ENCODE measurements at places on chromosomes 5 and 9. TPM values are rescaled to one million over a fixed set of nuclear protein-coding genes. Genes with fewer than 3 reads are reported as not detected.

BTNL8 gene
- 0.41 TPM for total RNA-seq

PCBD2 gene
- 10.4 TPM for total RNA-seq

CDHR2 gene
- total RNA-seq, result not detected

LOX gene
- 9.4 TPM for total RNA-seq

SLC36A3 gene
- total RNA-seq, result not detected

SNCAIP gene
- 51.6 TPM for total RNA-seq

TLR4 gene
- total RNA-seq, result 8.2 TPM

- no peak for DNase-seq
Observed at GRCh38 chr5:152374711-152375275, 30.3 kb downstream of the NMUR2 start.

DNA sequence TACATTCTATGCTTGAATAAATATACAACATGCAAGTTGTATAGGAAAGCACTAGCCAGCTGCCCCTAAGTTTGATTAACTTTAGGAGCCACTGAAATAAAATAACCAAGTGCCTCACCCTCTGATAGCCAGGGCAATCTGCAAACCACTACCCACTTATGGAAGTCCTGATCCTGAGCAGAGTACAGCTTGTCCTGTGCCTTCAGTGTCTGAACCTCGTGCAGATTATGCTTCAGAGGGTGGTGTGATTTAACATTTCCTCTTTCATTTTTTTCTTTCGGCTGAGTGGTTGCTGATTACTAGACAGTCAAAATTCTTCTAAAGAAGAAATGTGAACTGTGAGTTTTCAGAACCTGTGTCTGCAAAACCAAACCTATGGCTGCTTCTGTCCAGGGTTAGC, 327.7 kb downstream of the PIK3R1 start:
- no peak for DNase-seq

DNA sequence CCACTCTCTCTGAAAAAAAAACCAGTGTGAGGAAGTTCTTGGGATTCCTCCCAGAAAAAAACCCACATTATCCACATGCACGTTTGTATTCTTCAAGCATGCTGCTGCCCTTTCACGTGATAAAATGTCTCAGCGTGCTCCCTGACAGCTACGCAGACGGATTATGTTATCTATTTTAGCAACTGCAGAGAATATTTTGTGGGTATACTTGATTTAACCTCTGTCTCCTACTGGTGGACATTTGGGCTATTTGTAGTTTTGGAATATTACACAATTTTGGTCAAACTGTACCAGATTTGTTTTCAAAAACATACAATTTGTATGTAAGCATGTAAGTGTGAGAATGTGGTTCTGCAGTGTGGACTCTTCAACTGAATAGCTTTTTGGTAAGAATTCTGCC, 10.7 kb downstream of the PRRC2B start:
- DNase-seq, result no peak

- DNase-seq, result no peak
Observed at GRCh38 chr5:15021266-15022046, 149.9 kb upstream of the ANKH start.

DNA sequence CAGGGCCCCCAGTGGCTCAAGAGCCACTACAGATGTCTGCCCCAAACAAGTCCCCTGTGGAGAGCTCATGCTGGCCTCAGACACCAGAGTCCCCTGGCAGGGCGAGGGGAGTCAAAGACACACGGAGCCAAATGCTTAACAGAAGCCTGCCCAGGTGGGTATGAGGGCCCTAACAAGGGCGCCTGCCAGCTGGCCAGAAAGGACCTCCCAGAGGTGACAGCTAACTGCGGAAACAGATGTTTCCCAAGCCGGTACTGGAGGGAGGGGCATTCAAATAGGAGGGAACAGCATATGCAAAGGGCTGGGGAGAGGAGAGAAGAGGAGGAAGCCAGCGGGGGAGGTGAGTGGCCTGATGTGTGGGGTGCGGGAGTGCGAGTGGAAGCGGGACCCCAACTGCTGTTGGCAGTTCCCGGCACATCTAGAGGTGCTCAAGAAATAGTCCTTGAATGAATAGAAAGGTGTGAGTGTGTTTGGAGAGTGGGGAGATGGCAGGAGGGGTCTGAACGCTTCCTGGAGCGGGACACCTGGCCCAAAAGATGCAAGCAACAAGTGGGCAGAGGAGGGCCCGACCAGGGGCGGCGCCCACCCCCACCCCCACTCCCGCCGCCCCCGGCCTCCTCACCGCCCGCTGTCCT, 824 bp downstream of the MXD3 start:
- no peak for DNase-seq

DNA sequence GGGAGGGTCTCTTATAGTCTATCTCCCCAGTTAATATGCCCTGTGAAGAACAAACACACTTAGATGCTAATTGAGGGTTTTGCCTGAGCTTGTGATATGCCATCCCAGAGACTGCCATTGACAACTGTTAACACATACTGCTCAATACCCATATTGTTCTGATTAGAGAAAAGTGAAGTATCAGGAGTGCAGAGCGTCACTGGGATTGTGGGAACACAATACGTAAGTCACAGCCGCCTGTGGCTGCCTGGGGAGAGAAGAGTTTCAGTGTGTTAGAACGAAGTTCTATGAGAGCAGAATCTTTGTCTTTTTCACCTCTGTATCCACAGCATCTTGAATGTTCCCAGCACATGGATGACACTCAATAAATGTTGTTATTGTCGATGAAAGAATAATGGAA, 110.2 kb downstream of the MEF2C start:
- DNase-seq, result no peak

DNA sequence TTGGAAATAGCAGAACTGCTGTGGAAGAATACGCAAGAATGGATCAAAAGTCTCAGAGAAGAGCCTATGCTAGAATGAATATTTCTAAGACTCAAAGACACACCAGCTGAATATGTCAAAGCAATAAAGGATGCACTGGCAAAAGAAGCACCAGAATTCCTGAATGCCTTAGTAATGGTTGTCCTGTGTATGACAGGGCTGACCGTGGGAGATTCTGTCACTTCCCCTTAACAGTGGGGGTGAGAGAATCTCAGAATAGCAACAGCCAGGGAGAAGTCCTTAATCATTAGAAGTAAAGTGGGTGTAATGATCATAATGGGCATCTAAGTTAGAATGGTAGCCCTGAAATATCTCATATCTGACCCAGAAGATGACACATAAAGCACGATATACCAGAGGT, 14.6 kb upstream of the PRR16 start:
- DNase-seq, result no peak

GRCh38 chr9:73565833-73566465, 414.3 kb downstream of the ANXA1 start:
- DNase-seq, result no peak

- DNase-seq, result no peak
Observed at GRCh38 chr5:170301981-170302652, 4.5 kb upstream of the LCP2 start.

DNA sequence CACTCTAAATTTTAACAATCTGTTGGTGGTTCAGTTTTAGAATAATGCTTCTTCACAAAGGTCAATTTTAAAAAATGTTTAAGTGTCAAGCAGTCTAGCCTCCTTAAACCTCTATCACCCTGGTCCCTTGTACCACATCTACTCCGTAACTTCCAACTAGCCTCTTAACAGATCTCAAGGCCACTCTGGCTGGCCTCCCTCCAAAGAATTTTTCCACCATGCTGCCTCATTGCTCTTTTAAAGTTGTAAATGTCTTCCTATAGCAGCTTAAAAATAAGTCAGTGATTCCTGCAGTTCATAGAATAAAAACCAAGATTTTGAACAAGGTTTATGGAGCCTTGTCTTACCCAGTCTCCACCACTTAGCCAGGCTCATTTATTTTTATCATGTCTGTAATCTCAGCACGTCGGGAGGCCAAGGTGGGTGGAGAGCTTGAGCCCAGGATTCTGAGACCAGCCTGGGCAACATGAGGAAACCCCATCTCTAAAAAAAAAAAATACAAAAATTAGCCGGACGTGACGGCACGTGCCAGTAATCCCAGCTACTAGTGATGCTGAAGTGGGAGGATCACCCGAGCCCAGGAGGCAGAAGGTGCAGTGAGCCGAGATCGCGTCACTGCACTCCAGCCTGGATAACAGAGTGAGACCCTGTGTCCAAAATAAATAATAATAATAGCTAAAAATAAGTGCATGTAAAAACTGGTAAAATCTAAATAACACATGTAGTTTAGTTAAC, 924.9 kb upstream of the DMAC1 start:
- DNase-seq, result no peak

DNA sequence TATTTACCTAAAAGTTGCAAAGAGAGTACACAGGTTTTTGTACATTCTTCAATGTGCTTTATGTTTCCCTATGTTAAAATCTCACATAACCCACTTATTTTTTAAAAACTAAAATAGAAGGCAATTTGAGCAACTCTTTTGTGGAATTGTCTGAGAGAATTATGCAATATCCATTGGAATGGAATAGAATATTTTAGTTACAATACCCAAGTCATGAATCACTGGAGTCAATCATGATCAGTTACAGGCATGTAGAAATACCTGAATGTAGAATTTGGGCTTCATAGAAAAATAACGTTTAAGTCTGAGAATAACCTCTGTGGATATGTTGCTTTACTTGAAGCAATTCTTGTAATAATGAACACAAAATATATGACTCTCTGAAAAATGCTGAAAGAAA, 143.3 kb downstream of the FGF10 start:
- no peak for DNase-seq

Measured in ovary (tissue), 10 donors.